ENCODE measurements at places on chromosomes 11 and 22.

GRCh38 chr11:122140500-122140899 lies 24.5 kb upstream of the BLID start:
- no peak for DNase-seq

DNA sequence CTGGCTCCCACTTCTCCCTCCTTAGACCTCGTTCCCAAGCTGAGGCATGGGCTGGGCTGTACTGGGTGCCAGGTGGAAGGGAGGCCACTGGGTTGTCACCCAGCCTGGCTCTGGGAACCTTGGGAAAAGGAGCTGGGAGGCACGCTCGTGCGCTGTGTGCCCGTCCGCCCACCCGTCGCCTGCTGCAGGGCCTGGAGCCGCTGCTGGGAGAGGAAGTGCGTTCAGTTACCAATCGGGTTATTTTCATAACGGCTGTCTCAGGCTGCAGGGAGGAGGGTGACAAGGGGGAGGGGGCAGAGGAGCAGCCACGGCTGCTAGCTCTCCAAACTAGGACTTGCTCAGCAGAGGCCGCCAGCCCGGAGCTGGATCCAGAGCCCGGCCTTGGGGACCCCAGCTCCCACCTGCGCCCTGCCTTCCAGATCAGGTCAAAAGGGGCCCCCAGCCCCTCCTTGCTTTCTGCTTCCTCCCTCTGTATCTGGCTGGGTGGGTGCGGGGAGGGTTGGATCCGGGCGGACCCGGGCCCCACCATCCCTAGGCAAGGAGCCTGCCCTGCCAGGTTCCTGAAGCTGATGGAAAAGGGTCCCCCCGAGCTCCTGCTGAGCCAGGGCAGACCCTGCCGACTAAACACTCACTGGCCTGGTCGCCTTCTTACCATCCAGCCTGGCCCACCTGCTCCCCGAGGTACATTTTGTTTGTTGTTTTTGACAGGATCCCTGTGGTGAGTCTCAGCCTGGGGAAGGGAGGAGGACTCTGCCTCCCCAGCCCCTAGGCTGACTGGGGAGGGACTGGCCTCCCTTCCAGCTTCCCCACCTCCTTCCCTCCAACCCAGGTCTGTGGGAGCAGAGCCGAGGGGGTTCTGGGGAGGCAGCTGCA lies 14.3 kb downstream of the DGKZ start:
- DNase-seq, result peak; percentile 84

GRCh38 chr11:74175920-74176319 lies 4.8 kb downstream of the PPME1 start:
- DNase-seq, result no peak

DNA sequence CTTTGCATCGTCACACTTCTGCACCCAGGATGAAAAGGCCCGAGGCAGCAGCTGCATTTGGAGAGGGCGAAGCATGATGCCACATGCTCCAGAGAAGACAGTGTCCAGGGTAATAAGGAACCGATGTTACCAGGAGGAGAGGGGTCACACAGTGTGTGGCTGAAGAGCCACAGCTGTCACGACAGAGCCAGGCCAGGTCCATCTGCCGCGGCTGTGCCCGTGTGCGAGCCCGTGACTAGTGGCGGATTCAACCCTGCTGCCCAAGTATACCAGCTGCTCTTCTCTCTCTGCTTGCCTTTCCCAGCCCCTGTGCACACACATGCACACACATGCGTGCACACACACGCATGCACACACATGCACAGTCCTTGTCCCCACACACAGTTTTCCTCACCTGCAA lies 1432.5 kb downstream of the BRD1 start:
- DNase-seq, result no peak

- no peak for DNase-seq
These were observed 265.7 kb upstream of the CTSC start for GRCh38 chr11:88603091-88603867.

Measured in activated CD4-positive, alpha-beta T cell treated with anti-CD3 and anti-CD28 coated beads, Interleukin-2, Interleukin-6, amounts not matched to agents 100 ng/mL and 50 ng/mL, durations not matched to agents 16 hours and 8 hours (primary cell).